Lung (tissue), 17 donors: ENCODE measurements at places on chromosomes 11 and 22. TPM values are rescaled to one million over a fixed set of nuclear protein-coding genes. Genes with fewer than 3 reads are reported as not detected.

DNA sequence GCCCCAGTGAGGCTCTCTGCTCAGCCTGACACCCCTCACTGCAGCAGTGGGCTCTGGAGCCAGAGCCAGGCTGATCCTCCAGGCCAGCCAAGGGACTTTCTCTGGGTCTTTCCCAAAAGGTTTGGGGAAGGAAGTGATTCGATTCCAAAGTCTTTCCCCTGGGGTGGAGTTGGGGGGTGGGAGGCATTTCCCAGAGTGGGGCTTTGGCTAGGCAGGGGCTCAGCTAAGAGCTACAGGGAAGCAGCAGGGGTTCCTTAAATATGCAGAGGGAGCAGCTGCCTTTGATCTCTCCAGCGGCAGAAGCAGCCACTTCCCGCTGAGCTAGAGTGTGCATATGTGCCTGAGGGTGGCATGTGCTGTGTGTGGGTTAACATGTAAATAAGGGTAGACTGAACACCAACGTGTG, 192.9 kb downstream of the INSC start:
- H3K4me3 ChIP-seq, result no peak overlapping the region
- DNase-seq, result peak; percentile 24
- no peaks in the 10 kb centered on the region for H3K36me3 ChIP-seq

DNA sequence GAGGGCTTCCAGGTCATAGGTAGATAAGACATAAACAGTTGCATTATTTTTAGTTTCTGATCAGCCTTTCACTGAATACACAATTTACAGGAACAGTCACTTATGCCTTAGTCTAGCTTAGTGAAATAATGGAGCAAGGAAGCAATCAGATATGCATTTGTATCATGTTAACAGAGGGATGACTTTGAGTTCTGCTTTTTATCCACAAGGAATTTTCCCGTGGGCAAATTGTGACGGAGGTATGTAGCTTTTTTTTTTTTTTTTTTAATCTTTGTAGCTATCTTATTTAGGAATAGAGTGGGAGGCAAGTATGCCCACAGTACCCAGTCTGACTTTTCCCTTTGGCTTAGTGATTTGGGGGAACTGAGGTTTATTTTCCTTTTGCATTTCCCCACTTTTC, 3.4 kb upstream of the NLRP10 start:
- H3K4me3 ChIP-seq, result no peak overlapping the region
- H3K27ac ChIP-seq, result no peak overlapping the region
- no peaks in the 10 kb centered on the region for H3K36me3 ChIP-seq
- H3K4me1 ChIP-seq, result no peaks in the 10 kb centered on the region

DNA sequence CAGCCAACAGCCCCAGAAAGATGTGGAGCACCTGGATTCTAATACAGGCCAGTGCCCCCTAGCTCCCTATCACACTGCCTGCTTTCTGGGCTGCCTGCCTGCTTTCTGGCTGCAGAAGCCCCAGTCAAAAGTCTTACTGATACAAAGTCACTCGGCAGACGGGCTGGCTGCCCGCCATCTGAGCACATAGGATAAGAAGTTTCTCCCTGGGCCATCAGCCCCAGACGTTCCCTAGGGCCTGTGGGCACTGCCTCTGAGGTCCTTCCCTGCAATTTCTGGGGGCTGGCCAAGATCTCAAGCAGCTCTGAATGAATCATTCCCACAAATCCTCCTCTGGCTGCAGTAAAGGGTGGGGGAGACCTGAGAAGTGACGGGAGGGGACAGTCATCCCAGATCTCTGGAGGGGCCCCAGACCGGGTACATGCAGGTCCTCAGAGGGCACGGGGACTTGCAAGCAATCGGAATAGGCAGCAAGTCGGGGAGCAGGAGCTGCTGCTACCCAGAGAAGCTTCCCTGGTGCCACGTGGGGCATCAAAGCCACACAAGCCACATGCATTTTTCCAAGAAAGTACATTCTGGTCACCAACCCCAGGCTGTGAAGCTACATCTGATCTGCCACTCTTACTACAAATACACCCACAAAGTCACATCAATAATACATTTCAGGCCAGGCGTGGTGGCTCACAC, 4.7 kb downstream of the TPST2 start:
- H3K4me3 ChIP-seq, result no peak overlapping the region
- H3K27ac ChIP-seq, result no peak overlapping the region
- peak; percentile 58 for DNase-seq
- no peaks in the 10 kb centered on the region for H3K27me3 ChIP-seq
- H3K4me1 ChIP-seq, result no peaks in the 10 kb centered on the region

GRCh38 chr11:61978703-61979661, 11.5 kb upstream of the FTH1 start:
- no peaks in the 10 kb centered on the region for H3K36me3 ChIP-seq
- peaks cover 3% of the 10 kb centered on the region for H3K4me1 ChIP-seq
- peak overlapping the region; percentile 80 for H3K27ac ChIP-seq
- no peak overlapping the region for H3K4me3 ChIP-seq
- DNase-seq, result peak; percentile 68
- H3K27me3 ChIP-seq, result no peaks in the 10 kb centered on the region

Gene DDTL
- total RNA-seq, result 3.5 TPM

DNA sequence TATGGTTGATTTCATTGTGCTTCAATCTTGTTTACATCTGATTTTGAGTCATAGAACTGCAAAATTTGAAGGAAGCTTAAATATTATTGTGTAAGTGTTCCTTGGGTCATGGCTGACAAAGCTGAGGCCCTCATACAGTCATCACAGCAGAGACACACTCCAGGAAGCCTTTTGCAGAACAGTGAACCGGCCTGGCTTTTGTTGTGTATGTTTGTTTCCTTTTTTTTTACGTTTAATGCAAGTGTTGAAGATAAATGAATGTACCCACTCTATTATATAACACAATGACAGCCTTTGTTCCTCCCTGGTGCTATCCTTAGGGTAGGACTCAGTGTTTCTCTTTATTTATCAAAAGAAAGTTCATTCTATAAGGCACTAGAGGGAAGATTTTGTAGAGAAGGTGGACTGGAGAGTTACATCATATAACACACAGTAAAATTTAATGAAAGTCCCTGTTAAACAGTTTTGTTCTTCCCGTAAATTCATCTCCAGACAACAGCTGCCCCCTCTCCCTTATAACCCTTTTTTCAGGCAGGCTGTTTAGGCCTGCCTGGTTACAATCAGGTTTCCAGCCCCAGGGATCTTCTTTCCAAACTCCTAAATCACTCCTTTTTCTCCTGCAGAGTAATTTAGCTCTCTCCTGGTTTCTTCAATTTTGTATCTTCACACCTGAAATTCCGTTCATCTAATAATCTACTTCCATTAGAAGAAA, 34.3 kb upstream of the CSTF3 start:
- H3K4me1 ChIP-seq, result no peaks in the 10 kb centered on the region
- no peak for DNase-seq
- no peak overlapping the region for H3K4me3 ChIP-seq
- no peak overlapping the region for H3K27ac ChIP-seq
- H3K36me3 ChIP-seq, result no peaks in the 10 kb centered on the region

Gene YAP1
- total RNA-seq, result 257 TPM

GRCh38 chr11:80041136-80042000, 600.5 kb upstream of the TENM4 start:
- H3K36me3 ChIP-seq, result no peaks in the 10 kb centered on the region
- peak; percentile 68 for DNase-seq
- H3K4me1 ChIP-seq, result no peaks in the 10 kb centered on the region
- H3K4me3 ChIP-seq, result no peak overlapping the region
- no peak overlapping the region for H3K27ac ChIP-seq
- no peaks in the 10 kb centered on the region for H3K27me3 ChIP-seq

Gene PPP2R1B
- 71.5 TPM for total RNA-seq

Gene TRPT1
- total RNA-seq, result 34.0 TPM

DNA sequence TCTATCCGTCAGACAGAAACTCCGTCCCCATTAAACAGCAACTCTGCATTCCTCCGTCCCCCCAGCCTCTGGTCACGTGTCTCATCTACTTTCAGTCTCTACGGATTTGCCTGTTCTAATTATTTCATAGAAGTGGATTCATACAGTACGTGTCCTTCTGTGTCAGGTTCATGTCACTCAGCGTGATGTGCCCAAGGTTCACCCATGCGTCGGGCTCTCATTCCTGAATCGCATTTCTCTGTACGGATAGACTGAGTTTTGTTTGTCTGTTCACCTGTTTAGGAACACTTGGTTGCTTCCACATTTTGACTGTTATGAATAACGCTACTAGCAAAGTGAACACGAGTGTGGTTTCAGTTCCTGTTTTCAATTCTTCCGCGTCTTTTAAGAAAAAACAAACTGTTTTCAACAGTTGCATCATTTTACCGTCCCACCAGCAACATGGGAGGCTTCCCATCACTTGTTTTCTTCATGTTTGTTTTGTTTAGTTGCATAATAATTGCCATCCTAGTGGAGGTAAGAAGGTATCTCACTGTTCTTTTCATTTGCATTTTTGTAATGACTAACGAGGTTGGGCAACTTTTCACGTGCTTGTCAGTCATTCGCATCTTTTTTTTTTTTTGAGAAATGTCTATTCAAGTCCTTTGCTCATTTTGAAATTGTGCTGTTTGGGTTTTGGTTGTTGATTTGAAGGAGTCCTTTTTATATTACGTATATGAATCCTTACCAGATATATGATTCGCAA, 8.9 kb upstream of the NLRP6 start:
- peak overlapping the region; percentile 24 for H3K4me3 ChIP-seq
- no peaks in the 10 kb centered on the region for H3K36me3 ChIP-seq
- DNase-seq, result no peak
- peaks cover 7% of the 10 kb centered on the region for H3K4me1 ChIP-seq
- peak overlapping the region; percentile 93 for H3K27ac ChIP-seq
